ENCODE measurements at places on chromosomes 3 and 15.
A peak's percentile ranks its signal among the peaks of the same experiment; 100 is the strongest.

DNA sequence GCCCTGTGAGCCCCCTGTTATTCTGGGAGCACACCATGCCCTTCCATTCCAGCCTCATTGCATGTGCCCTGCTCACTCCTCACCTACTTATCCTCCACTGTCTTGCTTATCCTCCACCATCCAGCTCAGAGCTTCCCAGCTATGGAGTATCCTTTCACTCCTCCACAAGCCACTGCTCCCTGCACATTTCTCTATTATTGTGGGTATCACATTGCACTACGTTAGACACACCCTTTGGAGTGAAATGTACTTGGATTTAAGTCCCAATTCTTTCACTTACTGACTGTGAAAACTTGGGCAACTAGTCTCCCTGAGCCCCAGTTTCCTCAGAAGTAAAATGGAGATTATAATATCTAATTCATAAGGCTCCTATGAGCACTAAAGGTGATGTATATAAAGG is 4.3 kb downstream of the MASP1 start:
- no peak for DNase-seq

- DNase-seq = no peak
Observed at GRCh38 chr3:46668116-46668515, 25.4 kb downstream of the ALS2CL start.

GRCh38 chr3:111373861-111374260 is 168.1 kb upstream of the CD96 start:
- no peak for DNase-seq

- no peak for DNase-seq
Observed at GRCh38 chr15:53469422-53469821, 290.0 kb downstream of the WDR72 start.

DNA sequence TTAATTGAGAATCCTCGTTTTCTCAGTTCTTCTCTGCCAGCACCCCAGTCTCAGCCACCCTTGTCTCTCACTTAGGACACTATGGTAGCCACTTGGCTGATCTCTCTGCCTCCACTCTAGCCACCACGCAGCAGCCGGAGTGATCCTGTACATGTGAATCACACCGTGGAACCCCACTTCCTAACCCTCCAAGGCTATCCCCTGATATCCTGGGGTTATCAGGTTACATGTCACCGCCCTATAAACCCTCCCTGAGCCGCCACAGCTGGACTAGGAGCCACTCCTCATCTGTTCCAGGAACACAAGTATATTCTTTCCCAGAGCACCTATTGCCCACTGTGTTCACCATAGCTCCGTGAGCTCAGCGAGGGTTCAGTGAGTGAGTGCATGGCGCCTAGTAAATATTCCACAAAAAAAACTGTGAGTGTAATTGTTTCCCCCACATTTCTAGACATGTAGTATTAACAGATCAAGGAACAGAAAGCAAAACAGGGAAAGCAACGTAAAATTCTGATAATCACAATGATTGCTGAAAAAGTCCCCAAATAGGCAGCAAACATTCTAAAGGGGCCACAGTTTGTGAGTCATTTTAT is 661 bp upstream of the PARP14 start:
- no peak for DNase-seq

GRCh38 chr3:140505213-140505612 is 172.7 kb upstream of the TRIM42 start:
- no peak for DNase-seq

DNA sequence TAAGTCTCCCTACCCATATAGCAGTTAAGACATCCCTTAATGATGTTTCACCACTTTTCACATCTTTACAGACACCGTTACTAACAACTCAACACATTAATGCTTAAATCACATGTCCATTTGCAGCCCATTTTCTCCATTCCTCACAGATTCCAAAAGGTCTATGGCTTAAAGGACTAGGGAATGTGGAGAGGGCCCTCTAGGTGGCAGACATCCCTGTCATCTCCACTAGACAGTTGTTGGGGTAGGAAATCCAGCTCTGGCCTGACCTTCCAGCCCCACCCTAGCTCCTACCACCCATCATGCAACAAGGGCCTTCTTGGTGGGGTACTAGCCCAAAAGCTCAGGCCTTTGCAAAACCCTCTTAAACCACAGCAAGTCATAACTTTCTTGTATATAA is 25.2 kb downstream of the CPEB1 start:
- DNase-seq = no peak

- DNase-seq = no peak
Observed at GRCh38 chr3:151768393-151768930, 34.7 kb downstream of the AADACL2 start.

GRCh38 chr15:90297021-90297420 is 31.5 kb downstream of the NGRN start:
- DNase-seq = no peak

DNA sequence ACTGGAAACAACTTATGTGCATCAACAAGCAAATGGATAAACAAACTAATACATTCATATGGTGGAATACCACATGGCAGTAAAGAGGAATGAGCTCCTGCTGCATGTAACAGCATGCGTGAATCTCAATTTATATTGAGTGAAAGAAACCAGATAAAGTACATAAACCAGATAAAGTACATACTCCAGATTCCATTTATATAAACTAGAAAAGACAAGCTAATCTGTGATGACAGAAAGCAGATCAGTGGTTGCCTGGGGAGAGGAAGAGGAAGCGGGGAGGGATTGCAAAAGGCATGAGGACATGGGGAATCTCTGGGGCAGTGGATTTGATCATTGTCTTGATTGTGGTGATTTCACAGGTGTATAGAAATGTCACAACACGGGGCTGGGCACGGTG is 34.2 kb downstream of the LIMD1 start:
- no peak for DNase-seq

DNA sequence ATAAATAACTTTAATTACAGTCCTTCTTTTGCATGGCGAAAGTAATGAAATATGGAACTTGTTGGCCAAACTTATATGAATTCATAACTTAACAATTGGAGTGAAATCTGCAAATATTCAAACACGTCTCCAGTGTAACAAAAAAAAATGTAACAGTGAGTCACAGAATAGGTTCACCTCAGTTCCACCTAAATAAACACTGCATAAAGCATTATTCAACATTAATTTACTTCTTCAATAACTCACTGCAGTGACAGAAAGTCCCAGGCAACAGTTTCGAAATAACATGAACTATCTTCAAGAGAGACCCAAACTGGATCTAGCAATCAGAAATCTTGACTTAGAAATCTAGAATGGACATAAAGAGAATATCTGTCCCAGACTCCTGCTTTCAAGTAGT is 75.6 kb downstream of the GMNC start:
- no peak for DNase-seq

GRCh38 chr3:180626844-180627243 is 24.9 kb downstream of the TTC14 start:
- DNase-seq = no peak

DNA sequence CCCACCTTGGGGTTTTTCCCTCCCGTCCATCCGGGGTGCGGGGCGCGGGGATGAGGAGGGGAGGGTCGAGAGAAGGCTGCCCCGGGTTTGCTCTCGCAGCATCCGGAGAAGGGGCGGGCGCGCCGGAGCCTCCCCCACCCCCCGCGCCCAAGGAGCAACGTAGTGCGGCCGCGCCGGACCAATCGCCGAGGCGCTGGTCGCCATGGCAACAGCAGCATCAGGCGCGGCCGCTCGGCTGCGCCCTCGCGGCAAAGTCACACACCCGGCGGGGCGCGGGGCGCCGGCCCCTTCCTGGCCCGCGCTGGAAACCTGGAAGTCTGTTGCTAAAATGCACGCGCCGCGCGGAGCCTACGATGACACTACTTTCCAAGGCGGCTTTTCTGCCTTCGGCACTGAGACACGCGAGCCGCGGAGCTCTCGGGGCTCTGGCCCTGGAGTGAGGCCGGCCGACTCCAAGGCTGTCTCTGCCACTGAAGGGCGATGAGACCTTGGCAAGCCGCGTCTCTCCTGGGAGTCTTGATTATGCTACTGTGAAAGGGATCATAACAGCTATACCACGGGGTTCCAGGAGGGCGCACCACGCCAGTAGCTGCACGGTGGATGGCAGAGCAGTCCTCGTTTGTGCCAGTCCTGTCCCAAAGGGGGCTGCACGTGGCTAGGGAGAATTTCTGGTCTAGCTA is at the start of gene IQSEC1:
Gene IQSEC1 (minus strand): TSS at position 104 of the 680 bp plus-strand sequence. CDS start 415 bp downstream, outside the sequence.
- peak; percentile 17 for DNase-seq

- no peak for DNase-seq
Observed at GRCh38 chr3:73401059-73401458, 223.7 kb downstream of the PDZRN3 start.

DNA sequence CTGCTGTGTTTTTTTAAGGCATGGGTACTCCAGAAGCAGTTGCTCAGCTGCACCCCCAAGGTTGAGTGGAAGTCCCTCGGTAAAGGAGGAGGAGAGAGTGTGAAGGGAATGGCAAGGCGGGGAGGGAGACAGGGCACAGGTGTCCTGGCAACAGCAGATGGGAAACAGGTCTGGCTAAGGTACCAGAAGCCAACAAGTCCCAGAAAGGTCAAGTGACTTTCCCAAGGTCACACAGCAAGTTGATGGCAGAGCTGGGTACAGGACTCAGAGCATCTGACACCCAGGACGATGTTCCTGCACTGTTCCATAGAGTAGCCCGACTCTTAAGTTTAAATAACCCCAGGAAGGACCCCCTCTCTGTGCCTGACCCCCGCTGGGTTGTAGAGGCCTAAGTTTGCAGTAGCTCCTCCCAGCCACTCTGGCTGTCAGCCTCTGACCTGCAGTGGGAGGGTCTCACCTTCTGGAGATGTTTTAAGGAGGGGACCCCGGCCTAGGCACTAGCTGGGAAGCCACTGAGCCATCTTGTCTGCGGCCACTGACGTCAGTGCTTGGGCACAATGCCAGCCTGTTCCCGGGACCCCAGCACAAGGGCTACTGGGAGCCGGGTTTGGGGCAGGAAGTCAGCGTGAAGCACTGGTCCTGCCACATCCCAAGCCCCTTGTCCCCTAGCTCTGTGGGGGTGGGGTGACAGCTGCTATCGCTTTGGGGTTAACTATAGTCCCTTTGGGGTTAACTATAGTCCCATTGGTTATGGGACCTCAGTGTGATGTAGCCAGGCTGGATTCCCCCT is 10.5 kb downstream of the CSK start:
- no peak for DNase-seq

- no peak for DNase-seq
Observed at GRCh38 chr15:89146366-89146765, 58.1 kb downstream of the ABHD2 start.

DNA sequence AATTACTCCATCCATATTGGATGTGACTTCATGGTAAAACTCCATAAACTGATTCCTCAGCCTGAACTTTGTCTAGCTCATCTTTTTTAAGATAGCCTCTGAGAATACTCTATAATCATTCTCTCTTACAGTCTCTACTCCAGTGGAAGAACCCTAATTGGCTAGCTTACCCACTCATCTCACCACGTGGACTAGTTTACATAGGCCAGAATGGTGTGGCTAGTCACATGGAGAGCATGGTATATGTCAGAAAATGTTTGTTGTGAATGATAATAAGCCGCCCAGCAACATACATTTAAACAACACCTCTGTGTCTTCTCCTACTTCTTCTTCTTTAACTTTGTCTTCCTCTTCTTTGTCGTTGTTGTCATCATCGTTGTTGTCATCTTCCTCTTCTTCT is 389.2 kb upstream of the LRRC3B start:
- no peak for DNase-seq

DNA sequence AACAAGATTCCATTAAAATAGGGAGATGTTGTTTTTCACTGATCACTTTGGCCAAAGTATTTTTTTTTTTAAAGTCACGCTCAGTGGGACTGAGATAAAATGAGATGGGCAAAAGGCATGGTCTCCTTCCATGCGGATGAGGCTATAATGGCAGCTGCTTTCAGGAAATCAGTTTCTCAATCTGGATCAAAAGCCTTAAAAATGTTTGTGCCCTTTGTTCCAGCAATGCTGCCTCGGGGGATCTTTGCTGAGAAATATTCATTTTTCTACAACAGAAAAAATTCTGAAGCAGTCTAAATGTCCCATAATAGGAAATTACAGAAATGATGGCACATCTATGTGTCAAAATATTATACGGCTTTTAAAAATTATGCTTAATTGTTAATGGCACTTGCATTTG is 97.2 kb downstream of the SMAD6 start:
- DNase-seq = no peak

GRCh38 chr15:29821416-29822099 is 710 bp downstream of the TJP1 start:
- DNase-seq = no peak

DNA sequence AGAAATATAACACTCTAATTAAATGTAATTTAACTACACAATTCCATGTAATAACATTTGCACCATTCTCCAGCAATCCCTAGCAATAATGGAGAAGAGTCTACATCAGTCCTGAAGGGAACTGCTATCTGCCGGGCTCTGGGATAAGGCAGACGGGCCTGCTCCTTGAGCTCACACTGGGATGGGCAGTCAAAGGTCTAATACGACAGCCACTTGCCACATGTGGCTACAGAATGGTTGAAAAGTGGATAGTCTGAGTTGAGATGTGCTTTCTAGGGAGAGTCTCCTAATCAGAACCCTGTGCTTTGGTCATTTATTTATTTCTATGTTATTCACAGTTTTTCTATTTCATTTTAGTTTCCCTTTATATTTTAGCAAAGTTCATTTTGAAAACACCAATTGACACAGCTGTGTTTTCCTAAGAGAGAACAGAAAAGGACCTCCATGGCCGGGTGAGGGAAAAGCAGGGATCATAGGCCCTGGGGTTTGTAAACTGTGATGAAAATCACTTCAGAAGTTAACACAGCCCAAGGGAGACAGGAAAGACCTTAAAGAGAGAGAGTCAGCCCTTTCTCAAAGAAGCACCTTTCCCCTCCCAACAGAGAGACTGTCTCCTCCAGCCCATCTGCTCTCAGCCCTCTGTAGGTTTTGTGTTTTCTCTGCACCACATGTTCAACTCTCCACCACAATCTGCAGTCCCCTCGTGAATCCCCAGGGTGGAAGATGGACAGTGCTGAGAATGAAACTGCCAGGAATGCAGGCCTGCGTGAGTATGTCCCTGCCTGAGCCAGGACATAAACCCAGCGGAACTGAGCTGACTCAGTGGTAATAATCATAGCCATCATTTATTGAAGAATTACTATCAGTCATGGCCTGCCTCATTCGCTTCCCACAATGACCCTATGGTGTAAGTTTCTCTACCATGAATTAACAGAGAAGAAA is 11.6 kb downstream of the FSIP1 start:
- DNase-seq = no peak

GRCh38 chr15:39106950-39107349 is 473.9 kb upstream of the THBS1 start:
- DNase-seq = no peak

DNA sequence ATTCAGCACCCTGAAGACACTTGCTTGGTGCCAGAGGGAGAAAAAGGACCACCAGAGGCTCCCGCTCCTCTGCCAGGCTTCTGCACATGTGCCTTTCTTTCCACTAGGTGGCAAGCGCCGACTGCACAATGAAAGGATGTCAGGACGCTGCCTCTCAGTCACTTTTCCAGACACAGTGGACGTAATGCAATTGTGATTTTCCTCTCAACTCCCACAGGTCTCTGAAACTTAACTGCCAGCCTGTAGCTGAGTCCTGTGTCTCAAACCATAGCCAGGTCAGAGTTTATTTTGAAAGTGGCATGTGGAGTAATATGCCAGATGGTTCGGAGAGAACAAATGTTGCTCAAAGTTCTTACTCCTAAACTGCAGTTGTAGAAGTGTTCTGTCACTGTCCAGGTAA is 162.9 kb downstream of the ITPR1 start:
- DNase-seq = no peak
